Stimulated activated naive CD8-positive, alpha-beta T cell treated with anti-CD3 and anti-CD28 coated beads, Interleukin-15, amount 100 ng/mL, for 72 hours (primary cell): ENCODE measurements at places on chromosomes 3 and 15.

DNA sequence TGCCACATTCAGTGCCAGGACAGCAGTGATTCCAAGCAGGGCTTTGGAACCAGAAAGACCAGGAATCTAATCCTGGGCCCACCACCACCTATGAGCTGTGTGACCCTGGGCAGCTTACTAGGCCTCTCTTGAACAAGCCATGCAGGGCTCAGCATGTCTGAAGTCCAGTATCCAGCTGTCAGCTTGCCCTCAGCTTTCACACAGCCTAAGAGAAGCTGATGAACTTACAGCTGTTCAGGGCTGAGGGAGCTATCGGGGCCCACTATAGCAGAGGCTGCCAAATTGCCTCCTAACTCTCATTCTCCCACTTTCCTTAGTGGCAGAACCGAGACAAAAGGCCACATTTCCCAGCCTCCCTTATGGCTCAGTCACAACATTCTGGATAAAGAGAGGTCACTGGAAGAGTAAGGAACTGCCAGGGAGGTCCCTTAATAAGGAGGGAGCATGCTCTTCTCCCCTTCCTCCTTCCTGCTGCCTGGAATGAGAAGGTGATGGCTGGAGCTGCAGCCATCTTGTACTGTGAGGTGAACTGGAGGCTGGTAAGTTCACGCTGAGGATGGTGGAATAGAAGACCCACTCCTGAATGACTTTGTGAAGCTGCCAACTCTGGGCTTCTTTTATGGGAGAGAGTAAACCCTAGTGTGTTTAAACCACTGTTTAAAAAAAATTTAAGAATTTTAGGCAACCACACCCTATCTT lies 34.5 kb downstream of the FEM1B start:
- no peak for DNase-seq

GRCh38 chr3:186783731-186784515 lies 546 bp downstream of the EIF4A2 start:
- peak; percentile 86 for DNase-seq

DNA sequence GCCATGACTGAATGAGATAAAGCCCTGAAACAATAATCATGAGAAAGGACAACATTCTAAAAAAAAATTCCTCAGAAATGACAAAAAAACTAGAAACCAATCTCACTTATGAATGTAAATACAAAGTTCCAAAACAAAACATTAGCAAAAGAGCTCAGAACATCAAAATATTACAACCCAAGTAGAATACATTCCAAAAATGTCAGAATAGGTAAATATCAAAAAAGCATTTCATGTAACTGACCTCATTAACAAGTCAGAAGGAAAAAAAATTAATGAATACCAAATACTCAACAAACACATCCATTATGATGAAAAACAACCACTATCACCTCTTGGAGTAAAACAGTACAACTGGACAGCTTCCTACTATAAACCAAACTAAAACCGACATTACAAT lies 93.1 kb downstream of the DLG1 start:
- DNase-seq, result no peak

DNA sequence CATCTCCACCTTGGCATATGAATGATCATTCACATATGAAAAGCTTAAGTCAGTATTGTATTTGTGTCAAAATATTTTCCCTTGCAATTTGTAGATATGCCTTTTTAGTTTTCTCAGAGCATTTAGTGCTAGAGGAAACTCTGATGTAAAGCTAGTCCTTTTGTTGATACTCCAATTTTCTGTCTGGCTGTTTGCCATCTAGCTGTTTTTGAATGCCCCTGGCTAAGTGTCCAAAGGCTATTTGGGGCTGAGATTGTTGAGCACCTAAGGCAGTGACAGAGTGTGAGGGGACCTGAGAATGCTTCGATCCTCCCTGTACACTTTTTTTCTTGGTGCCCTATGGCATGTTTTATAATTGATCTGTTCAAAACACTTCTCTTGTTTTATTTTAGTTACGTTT lies 3.1 kb downstream of the SLC51B start:
- no peak for DNase-seq

- DNase-seq, result no peak
Observed at GRCh38 chr3:59212128-59212779, 162.4 kb upstream of the CFAP20DC start.

- DNase-seq, result no peak
Observed at GRCh38 chr3:57890874-57891273, 117.3 kb upstream of the FLNB start.

GRCh38 chr3:142897807-142898206 lies 8.9 kb upstream of the PCOLCE2 start:
- DNase-seq, result no peak

DNA sequence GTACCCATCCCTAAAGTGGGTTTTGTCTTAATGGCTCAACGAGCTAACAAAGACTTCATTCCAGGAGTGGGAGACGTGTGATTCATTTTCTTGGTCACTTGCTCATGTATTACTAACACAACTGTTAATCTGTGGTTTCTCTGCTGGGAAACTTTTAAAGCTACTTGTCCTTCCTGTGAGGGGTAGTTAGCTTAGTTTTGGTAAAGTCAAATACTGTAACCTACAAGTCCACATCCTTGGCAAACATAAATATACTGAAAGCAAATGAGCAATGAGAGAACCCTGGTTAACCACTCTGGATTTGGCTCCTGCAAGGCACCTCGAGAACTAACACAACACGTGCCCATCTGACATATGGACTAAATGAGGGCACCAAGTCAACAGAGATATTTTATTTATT lies 19.9 kb downstream of the NOX5 start:
- peak; percentile 26 for DNase-seq

DNA sequence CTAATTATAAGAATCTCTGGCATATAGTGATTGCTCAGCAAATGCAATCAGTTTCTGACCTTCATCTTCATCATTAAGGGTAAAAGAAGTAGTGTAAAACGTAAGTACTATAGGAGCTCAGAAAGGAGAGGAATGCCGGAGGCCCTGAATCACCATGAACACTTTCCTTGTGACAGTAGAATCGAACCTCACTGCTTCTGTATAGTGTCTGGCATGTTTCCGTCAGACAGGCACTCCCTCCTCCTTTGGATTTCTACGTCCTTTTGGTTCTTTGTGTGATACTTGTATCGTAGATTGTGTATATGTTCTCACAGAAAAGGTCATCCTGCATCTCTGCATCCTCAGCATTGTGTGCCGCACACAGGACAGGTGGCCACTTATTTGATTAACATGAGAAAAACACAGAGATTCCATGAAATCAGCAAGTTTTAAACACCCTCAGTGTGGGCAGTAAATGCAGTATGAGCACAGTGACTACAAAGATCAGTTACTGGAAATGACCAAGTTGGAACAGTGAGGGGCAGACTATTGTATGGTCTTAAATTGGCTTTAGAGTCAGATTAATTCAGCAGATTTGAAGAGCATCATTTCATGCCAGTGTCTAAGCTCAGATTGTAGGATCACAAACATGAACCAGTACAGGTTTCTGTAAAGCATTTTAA lies 234.5 kb downstream of the UBE2E2 start:
- no peak for DNase-seq

DNA sequence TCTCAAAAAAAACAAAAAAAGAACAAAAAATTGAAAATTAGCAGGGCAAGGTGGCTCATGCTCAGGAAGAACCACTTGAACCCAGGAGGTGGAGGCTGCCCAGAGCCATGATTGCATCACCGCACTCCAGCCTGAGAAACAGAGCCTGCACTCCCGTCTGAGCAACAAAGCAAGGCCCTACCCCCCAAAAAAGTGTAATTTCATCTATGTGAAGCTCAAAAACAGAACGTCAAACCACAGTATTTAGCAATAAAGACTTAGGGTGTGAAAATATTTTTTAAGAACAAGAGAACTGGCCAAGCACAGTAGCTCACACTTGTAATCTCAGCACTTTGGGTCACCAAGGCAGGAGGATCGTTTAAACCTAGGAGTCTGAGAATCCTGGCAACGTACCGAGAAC lies 38.2 kb downstream of the STAG1 start:
- DNase-seq, result no peak

GRCh38 chr15:74432271-74432967 lies 1.3 kb downstream of the SEMA7A start:
- no peak for DNase-seq

GRCh38 chr15:31489801-31490646 lies 163.4 kb downstream of the KLF13 start:
- peak; percentile 34 for DNase-seq

DNA sequence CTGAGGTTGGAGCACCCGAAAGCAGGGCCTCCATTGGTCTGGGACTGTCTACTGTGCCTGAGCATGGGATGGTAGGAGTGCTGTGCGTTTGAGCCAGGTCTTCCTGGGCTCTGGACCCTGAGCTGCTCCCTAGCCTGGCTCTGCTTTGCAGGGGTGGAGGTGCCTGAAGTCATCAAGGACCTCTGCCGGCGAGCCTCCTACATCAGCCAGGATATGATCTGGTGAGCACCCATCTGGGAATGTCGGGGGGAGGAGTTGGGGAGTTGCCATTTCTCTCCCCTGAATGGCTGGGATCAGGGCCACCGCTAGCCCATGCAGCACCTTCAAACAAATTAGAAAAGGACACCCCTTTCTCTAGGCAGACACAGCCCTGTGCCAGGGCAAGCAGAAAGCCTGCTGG lies 20.7 kb downstream of the DUOX1 start:
- no peak for DNase-seq

GRCh38 chr3:104868291-104868690 lies 498.4 kb upstream of the ALCAM start:
- no peak for DNase-seq

DNA sequence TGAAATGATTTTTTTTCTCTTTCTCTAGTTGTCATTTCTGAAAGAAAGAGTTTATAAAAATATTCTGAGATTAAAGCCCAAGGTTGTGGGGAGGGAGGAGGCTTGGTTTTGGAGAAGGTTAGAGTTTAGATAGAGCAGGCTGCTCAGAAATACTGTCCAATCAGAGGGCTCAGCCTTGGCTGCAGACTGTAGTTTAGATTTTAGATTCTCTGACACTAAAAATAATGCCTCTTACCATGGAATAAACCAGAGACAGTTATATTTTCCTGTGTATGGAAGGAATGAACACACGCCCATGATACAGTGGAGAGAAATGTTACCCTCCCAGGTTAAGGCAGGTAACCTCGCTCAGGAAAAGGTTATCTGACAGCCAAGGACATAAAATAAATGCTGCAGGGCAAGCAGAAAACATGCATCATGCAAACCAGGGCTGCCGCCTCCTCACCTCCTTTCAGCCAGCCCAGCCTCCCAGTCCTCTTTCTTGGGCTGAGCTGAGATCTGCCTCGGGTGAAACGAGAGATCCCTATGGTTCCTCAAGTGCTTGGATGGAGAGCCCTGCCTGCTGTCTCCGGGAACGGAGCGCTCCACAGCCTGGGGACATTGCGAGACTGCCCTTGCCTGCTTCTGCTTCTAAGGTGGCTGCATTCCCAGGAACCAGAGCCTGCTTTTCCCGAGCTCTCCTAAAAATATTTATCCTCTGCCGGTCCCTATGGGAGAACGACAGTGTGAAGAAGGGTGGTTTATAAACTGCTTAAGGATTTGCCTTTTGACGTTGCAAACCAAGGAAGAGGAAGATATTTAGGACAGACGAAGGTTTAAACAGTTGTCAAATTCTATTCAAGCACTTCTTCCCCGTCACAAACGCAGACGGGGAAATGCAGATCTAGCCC lies 848 bp downstream of the NCEH1 start:
- DNase-seq, result no peak

DNA sequence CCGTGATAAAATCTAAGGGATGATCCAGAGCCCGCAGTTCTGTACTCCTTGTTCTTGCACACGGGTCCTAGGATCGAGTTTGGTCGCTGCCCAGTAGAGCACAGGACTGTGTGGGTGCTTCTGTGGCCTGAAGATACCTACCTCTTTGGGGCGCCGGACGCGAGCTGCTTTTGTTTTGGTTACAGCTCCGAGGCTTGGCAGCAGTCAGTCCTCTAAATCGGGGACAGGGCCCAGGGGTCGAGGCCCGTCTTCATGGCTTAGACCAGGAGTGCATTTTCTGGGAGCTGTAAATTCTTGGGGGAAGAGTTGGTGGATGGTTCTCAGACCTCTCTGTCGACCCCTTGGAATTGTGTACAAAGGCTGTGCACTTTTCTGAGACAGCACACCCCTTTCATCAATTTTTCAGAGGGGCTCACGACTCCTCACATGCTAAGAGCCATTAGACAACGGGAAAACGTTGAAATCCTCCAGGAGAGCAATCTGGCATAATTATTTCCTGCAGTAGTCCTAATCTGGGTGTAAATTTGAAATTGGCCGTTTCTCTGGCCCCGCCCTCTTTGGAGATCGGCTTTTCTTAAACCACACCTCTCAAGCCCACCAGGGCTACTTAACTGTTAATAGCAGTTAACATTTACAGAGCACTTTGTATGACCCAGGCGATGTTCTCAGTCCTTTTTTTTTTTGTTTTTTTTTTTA lies 928 bp downstream of the CEP97 start:
- DNase-seq, result peak; percentile 38

DNA sequence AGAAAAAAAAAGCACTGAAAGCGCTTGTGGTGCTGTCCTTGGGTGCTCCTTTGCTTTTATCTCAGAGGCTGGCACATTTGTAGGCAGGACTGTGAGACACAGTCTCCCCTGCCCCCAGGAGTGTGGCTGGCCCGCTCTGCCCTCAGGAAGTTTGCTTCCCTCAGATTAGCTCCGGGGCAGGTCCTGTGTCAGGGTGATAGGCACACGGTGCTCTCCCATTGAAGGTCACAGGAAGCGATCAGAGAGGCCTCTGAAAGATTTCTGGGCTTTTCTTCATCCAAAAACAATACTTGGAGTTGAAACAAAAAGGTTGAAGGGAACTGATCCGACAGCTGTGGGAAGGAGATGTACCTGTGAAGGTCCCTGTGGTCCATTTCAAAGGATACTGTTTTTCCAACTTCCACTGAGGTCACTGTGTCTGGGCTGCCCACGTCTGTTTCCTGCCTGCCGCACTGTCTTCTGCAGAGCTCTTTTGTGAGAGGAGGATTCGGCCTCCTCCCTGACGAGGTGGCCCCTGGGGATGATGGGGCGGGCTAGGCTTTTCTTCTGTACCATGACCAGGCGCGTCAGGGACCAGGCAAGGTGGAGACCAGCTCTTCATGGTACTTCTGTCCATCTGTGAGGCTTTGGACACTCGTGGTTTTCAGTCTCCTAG lies 330.5 kb upstream of the CTDSPL start:
- DNase-seq, result no peak

GRCh38 chr3:36214460-36214859 lies 165.8 kb upstream of the STAC start:
- no peak for DNase-seq

DNA sequence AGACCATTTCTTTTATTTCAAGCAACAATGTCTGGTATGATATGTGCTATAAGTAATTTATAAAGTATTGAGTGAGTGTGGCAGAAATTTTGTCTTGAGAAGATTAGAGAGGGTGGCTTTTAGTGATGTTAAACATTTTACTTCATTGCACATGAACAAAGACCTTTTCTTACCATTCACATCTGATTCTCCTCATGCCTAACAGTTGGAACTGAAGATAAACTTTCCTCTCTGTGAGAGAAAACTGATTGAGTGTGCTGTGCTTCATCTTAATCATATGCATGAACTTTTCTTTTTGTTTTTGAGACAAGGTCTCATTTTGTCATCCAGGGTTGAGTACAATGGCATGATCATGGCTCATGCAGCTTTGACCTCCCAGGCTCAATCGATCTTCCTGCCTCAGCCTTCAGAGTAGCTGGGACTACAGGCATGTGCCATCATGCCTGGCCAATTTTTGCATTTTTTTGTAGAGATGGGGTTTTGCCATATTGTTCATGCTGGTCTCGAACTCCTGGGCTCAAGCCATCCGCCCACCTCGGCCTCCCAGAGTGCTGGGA lies 377.7 kb upstream of the GOLIM4 start:
- DNase-seq, result no peak

GRCh38 chr3:5194801-5195509 lies 7.4 kb downstream of the EDEM1 start:
- DNase-seq, result no peak
